ENCODE measurements at places on chromosomes 5 and 9.
A peak's percentile ranks its signal among the peaks of the same experiment; 100 is the strongest.

GRCh38 chr9:89502671-89503070 lies 4.8 kb upstream of the SEMA4D start:
- DNase-seq: no peak

DNA sequence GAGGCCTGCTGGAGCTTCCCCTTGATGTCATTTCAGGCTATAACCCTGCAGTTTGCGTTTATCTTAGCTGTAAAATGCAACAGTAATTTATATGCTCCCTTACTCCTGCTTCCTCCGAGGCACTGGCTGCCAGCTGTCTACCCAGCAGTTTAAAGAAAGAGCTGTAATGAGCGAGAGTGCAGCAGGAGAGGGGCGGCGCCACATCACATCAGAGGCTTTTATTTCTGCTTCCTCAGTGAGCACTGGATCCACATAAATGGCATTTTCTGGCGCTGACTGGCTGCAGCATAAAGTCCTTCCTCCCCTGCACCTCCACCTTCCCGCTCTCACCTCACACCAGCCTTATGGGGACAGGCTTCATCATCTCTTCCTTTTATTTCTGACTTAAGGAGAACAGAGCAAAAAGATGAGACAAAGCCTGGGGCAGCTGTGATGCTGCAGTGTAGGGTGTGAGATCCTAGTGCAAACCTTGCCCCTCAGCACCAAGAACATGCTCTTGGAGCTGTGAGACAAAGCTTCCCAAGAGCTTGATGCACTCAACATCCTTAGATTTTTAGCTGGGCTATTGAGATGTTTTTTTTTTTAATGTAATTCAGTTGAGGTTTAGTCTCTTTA lies 829.6 kb upstream of the ZNF608 start:
- DNase-seq: no peak

DNA sequence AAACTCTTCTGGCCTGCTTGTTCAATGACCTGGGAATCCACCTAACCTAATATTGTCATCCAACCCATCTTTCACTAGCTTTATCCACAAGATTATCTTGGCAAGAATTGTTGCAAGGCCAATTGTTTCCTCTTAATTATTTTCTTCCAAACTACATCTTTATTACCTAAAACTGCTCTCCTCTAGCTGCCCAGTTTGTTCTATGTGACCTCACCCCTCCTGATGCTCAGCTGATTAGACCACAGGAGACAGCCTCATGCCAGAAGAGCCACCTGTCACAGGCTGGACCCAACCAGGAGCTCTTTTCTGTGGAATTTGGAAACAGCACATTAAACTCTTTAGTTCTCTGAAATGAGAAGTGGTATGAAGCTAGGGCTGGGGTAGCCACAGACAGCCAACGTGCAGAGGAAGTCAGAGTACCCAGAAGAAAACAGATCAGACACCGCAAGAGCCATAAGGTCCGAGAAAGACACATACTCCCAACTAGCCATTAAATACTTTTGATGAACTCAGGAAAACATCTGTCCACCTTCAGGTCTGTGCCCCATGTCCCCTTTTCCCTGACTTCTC lies 12.0 kb downstream of the SAXO1 start:
- no peak for DNase-seq

GRCh38 chr9:82020331-82020730 lies 31.8 kb downstream of the SPATA31D1 start:
- no peak for DNase-seq

GRCh38 chr5:138289296-138289695 lies 14.9 kb upstream of the GFRA3 start:
- DNase-seq: no peak

DNA sequence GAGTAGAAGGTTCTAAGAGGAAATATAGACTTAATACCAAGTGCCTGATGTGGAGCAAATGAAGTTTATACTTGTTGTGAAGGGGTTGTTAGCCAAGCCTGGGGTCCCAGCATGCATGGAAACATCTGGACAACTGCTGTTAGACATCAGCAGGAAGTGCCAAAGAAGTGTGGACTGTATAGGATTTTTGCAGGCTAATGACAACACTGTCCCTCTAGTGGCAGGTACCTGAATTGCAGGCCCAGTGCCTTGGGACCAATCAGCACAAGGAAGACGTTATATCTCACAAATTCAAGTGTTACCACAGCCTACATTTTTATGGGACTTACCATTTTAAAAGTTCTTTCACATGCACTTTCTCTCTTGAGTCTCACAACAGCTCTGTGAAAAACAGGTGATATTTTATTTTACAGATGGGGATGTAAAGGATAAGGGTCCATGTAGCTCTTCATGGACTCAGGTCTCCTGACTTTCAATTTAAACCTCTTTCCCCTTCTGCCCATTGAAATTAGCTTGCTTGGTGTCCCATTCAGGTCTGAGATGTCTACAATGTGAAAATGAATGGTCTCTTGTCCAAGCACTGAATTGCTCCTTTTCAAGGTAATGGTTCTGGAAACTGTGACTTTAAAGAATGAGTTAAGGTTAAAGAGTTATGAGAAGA lies 89.0 kb upstream of the MAP1B start:
- DNase-seq: peak; percentile 9

DNA sequence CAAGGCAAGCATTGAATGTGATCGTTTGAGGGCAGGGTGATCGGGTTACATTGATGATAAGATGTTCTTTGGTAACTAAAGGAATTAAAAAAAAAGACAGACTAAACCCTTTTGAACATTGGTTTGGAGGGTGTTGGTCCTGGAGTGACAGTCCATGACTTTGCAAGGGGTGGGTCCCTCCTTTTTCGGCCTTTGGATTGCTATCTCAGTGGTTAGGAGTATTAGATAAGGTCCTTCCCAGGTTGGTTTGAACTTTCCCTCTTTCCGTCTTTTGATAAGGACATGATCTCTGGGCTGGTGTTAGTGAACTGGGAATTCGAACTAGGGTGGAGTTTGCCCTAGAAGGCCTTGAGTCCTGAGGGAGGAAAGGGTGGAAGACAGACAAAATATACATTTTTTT lies 5.4 kb upstream of the ABO start:
- DNase-seq: no peak

DNA sequence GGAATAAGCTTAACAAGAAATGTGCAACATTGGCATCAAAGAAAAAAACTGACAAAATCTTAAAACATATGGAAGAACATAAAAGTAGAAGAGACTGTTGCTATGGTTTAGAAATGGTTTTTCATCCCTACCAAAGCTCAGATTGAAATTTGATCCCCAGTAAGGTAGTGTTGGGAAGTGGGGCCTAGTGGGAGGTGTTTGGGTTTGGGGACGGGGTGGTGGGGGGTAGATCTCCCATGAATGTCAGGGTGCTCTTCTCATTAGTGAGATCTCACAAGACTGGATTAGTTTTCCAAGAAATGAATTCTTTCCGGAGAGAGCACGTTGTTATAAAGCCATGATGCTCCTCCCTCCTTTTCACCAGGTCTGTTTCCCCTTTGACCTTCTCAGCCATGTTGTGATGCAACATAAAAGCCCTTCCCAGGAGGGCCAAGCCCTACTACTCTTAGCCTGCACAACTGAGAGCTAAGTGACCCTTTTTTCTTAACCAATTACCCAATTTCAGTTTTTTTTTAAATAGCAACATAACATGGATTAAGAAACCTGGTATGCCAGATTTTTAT lies 10.6 kb downstream of the TMEM167A start:
- no peak for DNase-seq

DNA sequence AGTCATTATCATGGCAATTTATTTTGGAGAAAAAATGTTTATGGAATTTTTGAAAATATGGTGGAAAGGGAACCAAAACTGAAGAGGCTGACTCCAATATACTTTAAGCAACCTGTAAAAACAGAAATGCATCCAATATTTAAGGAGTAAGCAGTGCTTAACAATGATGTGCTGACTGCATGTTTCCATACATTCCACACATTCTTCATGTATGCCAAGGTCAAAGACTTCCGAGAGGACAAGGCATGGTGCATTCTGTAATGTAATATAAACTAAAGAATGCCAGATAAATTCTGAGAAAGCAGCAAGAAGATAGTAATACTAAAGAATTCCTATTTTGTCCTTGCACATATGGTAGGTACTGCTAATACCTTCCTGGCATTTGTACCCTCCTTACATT lies 2015.9 kb upstream of the CDH9 start:
- no peak for DNase-seq

DNA sequence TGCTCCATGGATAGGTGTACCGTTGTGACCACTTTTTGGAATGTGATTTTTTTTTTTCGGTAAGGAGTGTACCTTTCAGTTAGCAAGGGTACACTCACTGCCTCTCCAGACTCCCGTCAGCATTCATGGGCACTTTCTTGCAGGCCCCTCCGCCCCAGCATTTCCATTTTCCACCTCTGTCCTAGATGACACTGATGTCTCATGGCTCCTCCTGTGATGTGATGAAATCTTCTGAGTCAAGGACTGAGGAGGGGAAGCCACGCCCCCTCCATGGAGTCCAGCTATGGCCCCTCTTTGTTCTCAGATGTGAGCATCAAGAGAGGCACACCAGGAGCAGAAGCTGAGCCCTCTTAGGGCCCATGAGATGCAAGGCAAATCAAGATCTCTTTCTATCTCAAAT lies 61.8 kb downstream of the CTSL start:
- DNase-seq: no peak

GRCh38 chr9:98002808-98003207 lies 19.7 kb downstream of the ANP32B start:
- no peak for DNase-seq

DNA sequence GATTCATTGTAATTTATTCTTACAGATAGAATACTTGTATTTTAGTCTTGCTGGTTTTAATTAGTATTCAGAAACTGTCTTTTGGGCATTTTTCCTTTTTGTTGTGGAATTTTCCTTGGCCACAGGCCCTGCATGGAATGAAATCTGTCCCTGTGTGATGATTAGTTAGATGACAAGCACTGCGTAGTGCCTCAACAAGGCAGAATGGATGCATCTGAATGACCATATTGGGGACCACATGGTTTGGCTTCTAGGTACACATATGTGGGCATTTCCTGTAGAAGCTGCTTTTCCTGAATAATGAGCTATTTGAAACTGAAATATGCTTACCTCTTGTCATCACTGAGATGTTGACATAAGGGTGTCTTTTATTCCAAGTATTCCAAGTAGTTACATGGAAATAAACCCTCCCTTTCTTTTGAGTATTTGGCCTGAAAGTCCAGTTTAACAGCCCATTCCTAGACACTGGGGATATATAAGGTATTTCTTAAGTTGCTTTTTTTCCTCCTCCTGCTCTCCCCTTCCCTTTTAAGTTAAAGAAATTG lies 147.3 kb downstream of the YTHDC2 start:
- DNase-seq: no peak

DNA sequence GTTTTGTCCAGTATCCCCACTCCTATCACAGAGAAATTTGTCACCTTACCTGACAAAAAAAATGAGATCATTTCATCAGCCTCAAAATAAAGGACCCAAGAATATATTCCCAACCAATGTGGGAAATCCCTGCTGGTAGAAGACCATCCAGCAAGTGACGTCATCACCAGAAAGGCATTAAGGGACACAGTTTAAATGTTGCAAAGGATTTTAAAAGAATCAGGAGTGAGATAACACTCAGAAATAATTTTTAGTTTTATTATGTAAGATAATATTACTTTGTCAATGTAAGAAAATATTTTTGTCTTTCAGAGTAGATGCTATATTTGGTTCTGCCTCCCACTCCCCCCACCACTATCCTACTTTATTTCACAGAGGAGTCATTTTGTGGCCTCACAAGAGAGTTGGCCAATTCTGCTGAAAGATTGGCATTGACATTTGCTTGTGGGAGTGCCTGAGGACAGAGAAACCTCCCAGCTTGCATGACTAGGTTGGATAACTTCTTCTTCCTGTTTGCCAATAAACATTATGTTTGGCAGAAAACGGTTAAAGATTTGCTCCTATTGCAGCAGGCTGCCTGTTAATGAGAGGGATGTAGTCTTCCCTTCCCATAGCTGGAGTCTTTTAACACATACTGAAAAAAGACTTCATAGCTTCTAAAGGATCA lies 288.6 kb upstream of the DAB2 start:
- no peak for DNase-seq

GRCh38 chr9:90970608-90971007 lies 169.0 kb downstream of the SYK start:
- DNase-seq: no peak

- no peak for DNase-seq
Measured at GRCh38 chr9:136409557-136410455, 608 bp downstream of the ENTR1 start.

DNA sequence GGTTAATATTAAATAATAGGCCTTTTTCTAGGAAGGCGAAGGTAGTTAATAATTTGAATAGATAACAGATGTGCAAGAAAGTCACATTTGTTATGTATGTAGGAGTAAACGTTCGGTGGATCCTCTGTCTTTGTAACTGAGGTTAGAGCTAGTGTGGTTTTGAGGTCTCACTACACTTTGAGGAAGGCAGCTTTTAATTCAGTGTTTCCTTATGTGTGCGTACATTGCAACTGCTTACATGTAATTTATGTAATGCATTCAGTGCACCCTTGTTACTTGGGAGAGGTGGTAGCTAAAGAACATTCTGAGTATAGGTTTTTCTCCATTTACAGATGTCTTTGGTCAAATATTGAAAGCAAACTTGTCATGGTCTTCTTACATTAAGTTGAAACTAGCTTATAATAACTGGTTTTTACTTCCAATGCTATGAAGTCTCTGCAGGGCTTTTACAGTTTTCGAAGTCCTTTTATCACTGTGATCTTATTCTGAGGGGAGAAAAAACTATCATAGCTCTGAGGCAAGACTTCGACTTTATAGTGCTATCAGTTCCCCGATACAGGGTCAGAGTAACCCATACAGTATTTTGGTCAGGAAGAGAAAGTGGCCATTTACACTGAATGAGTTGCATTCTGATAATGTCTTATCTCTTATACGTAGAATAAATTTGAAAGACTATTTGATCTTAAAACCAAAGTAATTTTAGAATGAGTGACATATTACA lies 45.7 kb downstream of the TGFBR1 start:
- DNase-seq: peak; percentile 12

GRCh38 chr9:33311953-33312352 lies 21.6 kb downstream of the NFX1 start:
- DNase-seq: no peak

DNA sequence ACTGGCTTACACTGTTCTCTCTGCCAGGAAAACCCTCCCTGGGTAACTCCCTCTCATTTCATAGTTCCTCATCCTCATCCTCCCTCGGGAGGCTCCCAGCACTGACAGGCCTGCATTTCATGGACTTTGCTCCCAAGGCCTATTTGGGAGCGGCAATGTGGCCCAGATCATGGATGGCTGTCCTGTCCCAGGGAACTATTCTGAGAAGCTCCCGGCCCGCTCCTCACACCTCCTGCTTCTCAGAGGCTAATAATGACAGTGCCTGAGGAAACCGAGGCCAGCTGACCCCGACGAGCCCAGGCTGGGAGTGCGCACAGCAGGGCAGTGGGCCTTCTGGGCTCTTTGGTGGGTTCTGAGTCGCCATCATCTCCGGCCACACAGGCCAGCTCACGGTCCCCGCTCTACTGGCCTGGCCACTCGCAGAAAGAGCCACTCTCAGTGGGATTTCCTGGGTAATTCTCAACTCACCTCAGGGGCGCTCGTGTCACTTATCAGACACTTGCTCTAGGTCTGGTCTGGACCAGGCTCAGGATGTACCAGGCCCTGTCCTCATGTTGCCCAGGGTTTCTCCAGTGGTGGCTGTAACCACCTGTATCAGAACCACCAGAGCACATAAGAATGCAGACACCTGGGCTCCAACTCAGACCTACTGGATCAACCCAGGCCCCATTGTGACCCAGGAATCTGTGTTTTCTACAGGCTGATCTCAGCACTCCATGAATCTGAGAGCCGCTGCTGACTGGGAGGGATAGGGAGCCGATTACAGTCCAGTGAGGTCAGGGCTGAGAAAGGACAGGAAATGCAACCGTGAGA lies 2.0 kb upstream of the DOLPP1 start:
- no peak for DNase-seq

- DNase-seq: no peak
Measured at GRCh38 chr9:6827439-6828145, 69.8 kb downstream of the KDM4C start.

Data from T-helper 2 cell (primary cell).